Cardiac muscle cell (in vitro differentiated cells and primary cell): ENCODE measurements at places on chromosomes 4 and X.

GRCh38 chrX:109441266-109441665, 40.6 kb downstream of the GUCY2F start:
- no peak for DNase-seq

GRCh38 chr4:110867981-110868720, 245.3 kb upstream of the PITX2 start:
- DNase-seq = no peak

GRCh38 chr4:62133101-62133897, 933.2 kb downstream of the ADGRL3 start:
- DNase-seq = no peak

- no peak for DNase-seq
Observed at GRCh38 chr4:101140228-101140627, 207.1 kb downstream of the PPP3CA start.

DNA sequence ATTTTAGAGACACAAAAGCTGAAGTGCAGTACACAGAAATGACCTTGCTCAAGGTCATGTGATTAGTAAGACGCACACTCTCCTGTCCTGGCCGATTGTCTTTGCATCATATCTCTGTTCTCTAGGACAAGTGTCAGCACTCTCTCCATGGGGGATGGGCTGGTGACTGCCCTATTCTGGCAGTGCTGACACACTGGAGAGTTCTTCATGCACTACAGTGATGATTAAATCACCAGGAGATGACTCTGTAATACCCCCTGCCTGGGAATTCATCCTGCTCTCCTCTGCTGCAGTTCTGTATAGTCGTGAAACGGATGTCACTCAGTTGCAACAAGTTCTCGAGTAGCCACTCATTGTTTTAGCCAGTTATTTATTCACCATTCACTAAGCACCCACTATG, 5.3 kb upstream of the SHISA3 start:
- DNase-seq = peak; percentile 85
